ENCODE measurements at places on chromosomes 1 and 21. TPM values are rescaled to one million over a fixed set of nuclear protein-coding genes. Genes with fewer than 3 reads are reported as not detected.
A peak's percentile ranks its signal among the peaks of the same experiment; 100 is the strongest.

GRCh38 chr1:95583661-95584210, 349.7 kb downstream of the RWDD3 start:
- peak; percentile 15 for ATAC-seq

GRCh38 chr1:71908871-71909390, 373.4 kb downstream of the NEGR1 start:
- ATAC-seq, result no peak

CRYAA gene
- 0.23 TPM for total RNA-seq

TNFRSF9 gene
- 0.49 TPM for total RNA-seq

DNA sequence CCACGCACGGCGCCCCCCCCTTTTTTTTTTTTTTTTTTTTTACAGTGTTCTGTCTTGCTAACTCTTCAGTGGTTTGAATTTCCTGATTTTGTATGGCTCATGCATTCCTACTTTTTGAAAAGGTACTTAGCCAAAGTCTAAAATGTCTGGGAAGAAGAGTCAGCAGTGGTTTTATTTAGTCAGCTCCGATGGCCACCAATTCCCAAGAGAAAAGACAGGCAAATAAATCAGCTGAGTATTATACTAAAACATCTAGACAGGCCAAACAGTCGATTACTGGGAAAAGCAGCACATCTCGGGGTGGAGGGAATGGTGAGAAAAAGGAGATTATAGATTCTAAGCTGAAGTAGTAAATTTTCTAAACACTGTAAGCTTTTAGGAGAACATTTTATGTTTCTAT, 192.5 kb upstream of the ZRANB2 start:
- ATAC-seq, result no peak

DNA sequence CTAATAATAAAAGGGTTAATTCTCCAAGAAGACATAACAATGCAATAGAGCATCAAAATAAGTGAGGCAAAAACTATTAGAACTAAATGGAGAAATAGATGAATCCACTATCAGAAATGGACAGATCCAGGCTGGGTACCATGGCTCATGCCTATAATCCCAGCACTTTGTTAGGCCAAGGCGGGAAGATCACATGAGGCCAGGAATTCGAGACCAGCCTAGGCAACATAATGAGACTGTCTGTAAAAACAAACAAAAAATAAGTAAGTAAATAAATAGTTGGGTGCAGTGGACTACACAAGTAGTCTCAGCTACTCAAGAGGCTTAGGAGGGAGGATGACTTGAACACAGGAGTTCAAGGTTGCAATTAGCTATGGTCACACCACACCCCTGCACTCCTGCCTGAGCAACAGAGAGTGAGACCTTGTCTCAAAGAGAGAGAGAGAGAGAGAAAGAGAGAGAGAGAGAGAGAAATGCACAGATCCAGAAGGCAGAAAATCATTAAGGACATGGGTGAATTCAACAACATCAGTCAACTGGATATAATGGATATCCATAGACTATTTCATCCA, 12.3 kb downstream of the FRRS1 start:
- ATAC-seq, result no peak

GOLT1A gene
- total RNA-seq, result 0.89 TPM

GUCA2A gene
- not detected for total RNA-seq

Data from motor neuron (in vitro differentiated cells).